T-helper 17 cell (primary cell): ENCODE measurements at places on chromosomes 12 and 14. TPM values are rescaled to one million over a fixed set of nuclear protein-coding genes. Genes with fewer than 3 reads are reported as not detected.

The P2RX4 gene
- total RNA-seq, result 53.5 TPM

The COL2A1 gene
- total RNA-seq, result not detected

The PLBD1 gene
- 1.8 TPM for total RNA-seq

The METAP2 gene
- total RNA-seq, result 50.7 TPM

The TAS2R20 gene
- total RNA-seq, result 1.1 TPM

The RNASE1 gene
- total RNA-seq, result not detected

The CLEC6A gene
- total RNA-seq, result not detected

The ERP27 gene
- 9.9 TPM for total RNA-seq

The DNAH10 gene
- 0.08 TPM for total RNA-seq

DNA sequence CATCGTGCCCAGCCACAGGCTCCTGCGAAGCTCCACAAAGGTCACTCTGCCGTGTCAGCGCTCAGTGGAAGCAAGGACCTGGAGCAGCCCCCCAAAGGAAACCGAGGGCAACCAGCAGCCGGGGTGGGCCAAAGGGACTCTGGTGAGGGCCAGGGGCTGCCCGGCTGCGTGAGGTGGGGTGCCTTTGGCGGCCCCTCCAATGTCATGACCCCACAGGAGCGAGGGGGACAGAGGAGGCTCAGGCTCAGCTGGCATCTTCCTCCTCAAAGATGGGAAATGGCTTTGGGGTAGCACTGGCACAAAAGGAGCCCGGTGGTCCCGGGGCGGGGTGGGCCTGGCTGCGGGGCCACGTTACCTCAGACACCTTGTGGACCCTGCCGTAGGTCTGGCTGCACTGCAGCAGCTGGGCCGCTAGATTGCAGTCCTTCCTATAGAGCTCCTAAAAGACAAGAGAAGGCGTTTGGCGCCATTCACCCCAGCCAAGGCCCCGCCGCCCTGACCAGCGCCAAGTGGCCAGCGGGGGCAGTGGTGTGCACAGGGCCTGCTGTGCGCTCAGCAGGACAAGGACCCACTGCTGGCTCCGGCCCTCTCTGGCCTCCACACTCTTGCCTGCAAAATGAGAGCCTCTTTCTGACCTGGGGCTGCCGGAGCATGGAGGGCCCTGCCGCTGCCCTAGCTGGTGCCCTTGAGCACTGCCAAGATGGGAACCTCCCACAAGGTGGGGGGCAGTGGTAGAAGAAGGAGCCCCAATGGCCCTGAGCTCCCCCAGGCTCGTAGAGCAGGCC, 46.9 kb downstream of the BEGAIN start:
- no peak overlapping the region for H3K4me3 ChIP-seq
- H3K27ac ChIP-seq, result no peak overlapping the region
- no peak for DNase-seq
- H3K4me1 ChIP-seq, result no peaks in the 10 kb centered on the region
- no peaks in the 10 kb centered on the region for H3K27me3 ChIP-seq

- H3K4me1 ChIP-seq, result no peaks in the 10 kb centered on the region
- no peak overlapping the region for H3K27ac ChIP-seq
- H3K36me3 ChIP-seq, result no peaks in the 10 kb centered on the region
- DNase-seq, result no peak
- no peaks in the 10 kb centered on the region for H3K27me3 ChIP-seq
Measured at GRCh38 chr12:30010071-30011052, 226.6 kb upstream of the TMTC1 start.

- no peaks in the 10 kb centered on the region for H3K4me1 ChIP-seq
- no peak overlapping the region for H3K4me3 ChIP-seq
- H3K27me3 ChIP-seq, result peaks cover 45% of the 10 kb centered on the region
- H3K27ac ChIP-seq, result no peak overlapping the region
- DNase-seq, result no peak
- H3K36me3 ChIP-seq, result no peaks in the 10 kb centered on the region
Measured at GRCh38 chr12:15505616-15506015, 183.3 kb downstream of the PTPRO start.

GRCh38 chr14:61653507-61653906, 41.8 kb upstream of the HIF1A start:
- DNase-seq, result no peak
- H3K36me3 ChIP-seq, result no peaks in the 10 kb centered on the region
- H3K4me1 ChIP-seq, result peaks cover 23% of the 10 kb centered on the region
- H3K4me3 ChIP-seq, result no peak overlapping the region
- H3K27ac ChIP-seq, result peak overlapping the region; percentile 30

GRCh38 chr12:100798286-100799160, 3.9 kb downstream of the ANO4 start:
- peaks cover 7% of the 10 kb centered on the region for H3K27me3 ChIP-seq
- no peak overlapping the region for H3K27ac ChIP-seq
- no peaks in the 10 kb centered on the region for H3K4me1 ChIP-seq
- H3K4me3 ChIP-seq, result no peak overlapping the region
- DNase-seq, result no peak

DNA sequence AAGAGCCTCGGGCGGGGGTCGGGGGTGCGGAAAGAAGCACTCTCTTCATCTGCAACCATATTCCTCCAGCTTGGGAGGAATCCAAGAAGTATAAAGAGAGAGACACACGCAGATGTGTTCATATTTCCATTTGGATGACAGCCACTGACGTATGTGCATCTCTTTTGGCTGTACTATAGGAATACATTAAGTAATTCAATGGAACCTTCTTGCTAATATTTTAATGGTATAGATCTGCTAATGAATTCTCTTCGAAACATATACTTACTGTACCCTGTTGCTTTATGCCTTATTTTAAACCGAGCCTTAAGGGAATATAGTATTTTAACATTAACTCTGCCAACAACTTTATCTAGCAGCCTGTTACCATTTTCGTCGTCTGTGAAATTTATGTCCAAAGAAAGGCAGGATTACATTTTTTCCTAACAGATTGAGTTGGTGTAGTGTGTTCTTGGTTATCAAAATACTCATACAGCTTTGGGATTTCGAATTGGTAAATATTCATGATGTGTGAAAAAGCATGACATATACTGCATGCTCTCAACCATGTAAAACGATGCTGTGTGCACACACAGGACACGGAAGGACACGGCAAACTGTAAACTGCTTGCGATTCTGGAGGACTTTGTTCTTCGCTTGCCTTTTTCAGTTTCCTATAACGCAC, 84.5 kb downstream of the CCDC88C start:
- H3K4me1 ChIP-seq, result peaks cover 45% of the 10 kb centered on the region
- no peaks in the 10 kb centered on the region for H3K27me3 ChIP-seq
- H3K36me3 ChIP-seq, result no peaks in the 10 kb centered on the region
- H3K27ac ChIP-seq, result peak overlapping the region; percentile 99
- no peak for DNase-seq

GRCh38 chr12:116614194-116614915, 55.2 kb downstream of the MAP1LC3B2 start:
- peaks cover 9% of the 10 kb centered on the region for H3K27me3 ChIP-seq
- DNase-seq, result no peak
- no peaks in the 10 kb centered on the region for H3K36me3 ChIP-seq
- no peak overlapping the region for H3K4me3 ChIP-seq
- H3K4me1 ChIP-seq, result peaks cover 3% of the 10 kb centered on the region

DNA sequence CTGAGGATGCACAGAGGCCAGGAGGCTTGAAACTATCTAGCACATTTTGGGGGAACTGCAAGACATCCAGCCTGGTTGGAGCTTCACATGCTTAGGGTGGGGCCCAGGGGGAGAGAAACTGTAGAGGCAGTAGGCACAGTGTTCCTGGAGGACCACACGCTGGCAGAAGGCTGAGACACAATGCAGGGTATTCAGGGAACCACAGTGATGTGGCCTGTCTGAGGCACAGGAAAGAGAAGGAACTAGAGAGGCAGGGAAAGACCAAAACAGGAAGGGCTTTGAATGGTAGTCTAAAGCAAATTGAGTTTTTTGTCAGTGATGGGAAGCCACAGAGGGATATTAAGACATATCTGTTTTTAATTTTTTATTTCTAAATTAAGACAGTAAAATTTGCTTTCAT, 100.2 kb upstream of the PRICKLE1 start:
- DNase-seq, result no peak
- no peak overlapping the region for H3K27ac ChIP-seq
- no peaks in the 10 kb centered on the region for H3K27me3 ChIP-seq
- no peak overlapping the region for H3K4me3 ChIP-seq
- no peaks in the 10 kb centered on the region for H3K36me3 ChIP-seq
- no peaks in the 10 kb centered on the region for H3K4me1 ChIP-seq

- H3K4me1 ChIP-seq, result peaks cover 24% of the 10 kb centered on the region
- H3K27me3 ChIP-seq, result peaks cover 42% of the 10 kb centered on the region
- H3K4me3 ChIP-seq, result peak overlapping the region; percentile 78
- H3K27ac ChIP-seq, result no peak overlapping the region
- DNase-seq, result no peak
Measured at GRCh38 chr14:73246387-73247150, 9.3 kb downstream of the PAPLN start.

GRCh38 chr12:57734591-57734990, 4.0 kb downstream of the AGAP2 start:
- H3K36me3 ChIP-seq, result peaks cover 11% of the 10 kb centered on the region
- H3K4me3 ChIP-seq, result no peak overlapping the region
- no peak for DNase-seq
- peaks cover 27% of the 10 kb centered on the region for H3K4me1 ChIP-seq
- H3K27ac ChIP-seq, result peak overlapping the region; percentile 93

DNA sequence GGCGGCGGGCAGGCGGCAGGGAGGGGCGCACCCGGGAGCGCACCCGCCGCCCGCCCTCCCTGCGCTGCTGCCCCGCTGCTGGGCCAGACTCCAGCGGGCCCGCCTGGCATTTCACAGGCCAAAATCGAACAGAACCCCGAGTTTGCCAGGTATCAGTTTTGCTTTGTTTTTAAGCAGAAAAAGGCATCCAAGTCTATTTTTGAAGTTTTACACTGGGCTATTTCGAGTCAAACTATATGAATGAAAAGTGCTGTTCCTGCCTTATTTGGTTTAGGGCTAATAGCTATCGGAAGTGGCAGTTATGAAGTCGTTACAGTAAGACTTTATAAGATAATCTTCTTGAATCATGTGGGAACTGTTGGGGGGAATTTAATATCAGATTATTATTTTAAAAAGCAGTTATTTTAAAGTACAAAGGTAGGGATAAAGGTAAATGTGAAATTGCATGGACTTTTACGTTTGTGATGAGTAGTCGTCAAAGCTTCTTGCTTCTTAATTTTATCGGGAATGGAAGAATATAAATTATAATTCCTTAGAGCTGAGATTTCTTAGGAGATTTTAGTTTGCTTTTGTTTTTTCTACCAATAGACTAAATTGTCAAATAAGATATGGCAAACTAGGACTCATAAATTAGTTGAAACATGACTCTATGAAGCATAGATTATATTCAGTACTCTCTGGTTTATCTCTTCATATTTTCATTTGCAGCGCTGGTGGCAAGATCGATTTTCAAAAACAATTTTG, 1.1 kb downstream of the MSRB3 start:
- H3K4me3 ChIP-seq, result peak overlapping the region; percentile 70
- DNase-seq, result no peak
- peaks cover 4% of the 10 kb centered on the region for H3K4me1 ChIP-seq
- peaks cover 7% of the 10 kb centered on the region for H3K36me3 ChIP-seq
- H3K27me3 ChIP-seq, result peaks cover 59% of the 10 kb centered on the region
- H3K27ac ChIP-seq, result no peak overlapping the region

DNA sequence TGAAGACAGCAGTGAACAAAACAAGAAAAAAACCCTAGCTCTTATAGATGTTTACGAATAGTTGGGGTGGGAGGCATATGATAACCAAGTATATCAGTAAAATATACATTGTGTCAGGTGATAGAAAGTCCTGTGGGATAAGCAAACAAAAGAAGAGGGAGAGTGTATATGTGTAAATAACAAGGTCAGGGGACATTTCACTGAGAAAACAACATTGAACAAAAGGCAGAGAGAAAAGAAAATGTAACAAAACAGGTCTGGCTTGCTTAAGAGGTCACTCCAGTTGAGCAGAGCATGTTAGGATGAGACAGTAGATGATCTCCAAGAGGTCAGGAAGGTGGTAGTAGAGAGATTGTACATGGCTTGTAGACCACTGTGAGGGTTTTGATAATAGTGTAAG, 304.1 kb downstream of the ACSS3 start:
- no peaks in the 10 kb centered on the region for H3K27me3 ChIP-seq
- no peaks in the 10 kb centered on the region for H3K36me3 ChIP-seq
- no peaks in the 10 kb centered on the region for H3K4me1 ChIP-seq
- no peak overlapping the region for H3K27ac ChIP-seq

- H3K27me3 ChIP-seq, result peaks cover 5% of the 10 kb centered on the region
- peak overlapping the region; percentile 96 for H3K27ac ChIP-seq
- no peak overlapping the region for H3K4me3 ChIP-seq
- no peaks in the 10 kb centered on the region for H3K36me3 ChIP-seq
- H3K4me1 ChIP-seq, result peaks cover 39% of the 10 kb centered on the region
Measured at GRCh38 chr12:49941556-49942511, 8.7 kb upstream of the AQP2 start.

- DNase-seq, result no peak
- H3K4me3 ChIP-seq, result no peak overlapping the region
- peaks cover 3% of the 10 kb centered on the region for H3K36me3 ChIP-seq
- peak overlapping the region; percentile 22 for H3K27ac ChIP-seq
- no peaks in the 10 kb centered on the region for H3K27me3 ChIP-seq
Measured at GRCh38 chr12:92025462-92026207, 120.0 kb downstream of the BTG1 start.

- no peak for DNase-seq
- no peaks in the 10 kb centered on the region for H3K27me3 ChIP-seq
- no peak overlapping the region for H3K4me3 ChIP-seq
- no peaks in the 10 kb centered on the region for H3K36me3 ChIP-seq
- H3K27ac ChIP-seq, result no peak overlapping the region
Measured at GRCh38 chr14:37150414-37150813, 22.0 kb downstream of the SLC25A21 start.

DNA sequence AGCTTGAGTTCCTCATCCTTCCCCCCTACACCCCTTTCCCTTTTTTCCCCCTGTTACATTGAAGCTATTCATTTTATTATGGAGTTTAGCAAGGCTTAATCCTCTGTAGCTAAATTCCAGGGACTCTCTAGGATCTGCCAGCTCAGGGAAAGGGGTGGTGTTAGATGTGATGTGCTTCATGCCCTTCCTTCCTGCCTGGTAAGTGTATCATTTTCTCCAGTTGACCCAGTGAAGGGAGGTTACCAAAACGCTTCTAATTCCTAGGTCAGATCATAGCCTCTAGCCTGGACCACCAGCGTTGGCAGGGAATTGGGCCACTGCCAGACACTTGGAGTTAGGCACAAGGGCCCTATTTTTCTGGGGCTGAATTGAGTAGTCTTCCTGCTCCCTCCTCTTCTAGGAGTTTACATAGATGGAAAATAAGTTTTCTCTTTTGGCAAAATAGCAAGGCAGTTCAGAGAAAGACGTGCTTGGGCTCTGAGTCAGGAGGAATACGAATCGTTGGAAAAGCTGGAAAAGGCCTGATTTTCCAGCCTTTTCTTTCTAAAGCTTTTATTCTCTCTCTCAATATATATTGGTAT, 88.3 kb downstream of the NPAS3 start:
- H3K27ac ChIP-seq, result no peak overlapping the region
- DNase-seq, result no peak

GRCh38 chr14:56858422-56858821, 48.1 kb upstream of the OTX2 start:
- no peak overlapping the region for H3K4me3 ChIP-seq
- no peak for DNase-seq
- H3K27ac ChIP-seq, result no peak overlapping the region
- no peaks in the 10 kb centered on the region for H3K4me1 ChIP-seq

DNA sequence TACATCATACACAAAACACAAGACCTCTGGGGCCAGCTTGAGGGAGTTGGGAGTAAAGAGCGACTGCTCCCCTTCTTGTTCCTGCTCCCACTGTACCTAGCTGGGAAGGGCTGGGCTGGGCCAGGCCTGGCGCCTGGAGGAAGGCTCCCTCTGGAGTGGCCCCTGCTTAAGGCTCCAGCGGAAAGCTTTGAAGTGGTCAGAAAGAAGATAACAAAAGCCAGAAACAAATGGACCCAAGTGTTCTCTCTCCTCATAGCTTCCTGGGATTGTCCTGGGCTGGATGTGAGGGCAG, 25.3 kb downstream of the PRPF40B start:
- no peaks in the 10 kb centered on the region for H3K27me3 ChIP-seq
- H3K4me3 ChIP-seq, result no peak overlapping the region
- H3K27ac ChIP-seq, result peak overlapping the region; percentile 90
- DNase-seq, result no peak
- peaks cover 7% of the 10 kb centered on the region for H3K36me3 ChIP-seq
